Activated T-helper 1 cell treated with anti-CD3 and anti-CD28 coated beads, Interleukin-2, amount 50 U/mL, for 16 hours (primary cell): ENCODE measurements at places on chromosomes 3 and 15.

- DNase-seq, result no peak
These were observed 49.5 kb downstream of the CCDC12 start for GRCh38 chr3:46926871-46927717.

- DNase-seq, result no peak
These were observed 624 bp downstream of the BRK1 start for GRCh38 chr3:10116138-10116460.

- DNase-seq, result no peak
These were observed 43.5 kb downstream of the ARRDC4 start for GRCh38 chr15:98003996-98004395.

DNA sequence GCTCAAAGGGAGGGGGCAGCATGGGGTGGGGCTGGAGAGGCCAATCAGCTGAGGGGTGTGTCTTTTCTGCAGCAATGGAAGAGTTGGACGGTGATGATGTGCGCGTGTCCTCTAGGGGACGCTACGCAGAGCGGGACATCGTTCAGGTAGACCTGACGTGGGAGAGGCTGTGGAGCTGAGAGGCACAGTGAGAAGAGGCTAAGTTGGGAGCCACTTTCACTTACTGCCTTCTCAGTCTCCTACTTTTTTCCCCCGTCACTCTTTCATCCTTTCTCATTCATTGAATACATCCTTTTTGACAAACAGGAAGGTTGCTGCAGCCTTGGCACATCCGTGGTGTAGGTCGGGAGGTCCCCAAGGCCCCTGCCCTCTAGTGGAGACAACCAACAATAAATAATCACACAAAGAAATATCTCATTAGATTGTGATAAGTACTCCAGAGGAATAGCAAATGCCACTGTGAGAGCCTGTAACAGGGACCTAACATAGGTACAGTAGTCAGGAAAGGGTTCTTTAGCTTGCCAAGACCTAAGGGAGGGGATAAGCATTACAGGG, 4.4 kb upstream of the BRPF1 start:
- DNase-seq, result no peak

- DNase-seq, result no peak
These were observed 36.3 kb upstream of the PCOLCE2 start for GRCh38 chr3:142925140-142925539.

DNA sequence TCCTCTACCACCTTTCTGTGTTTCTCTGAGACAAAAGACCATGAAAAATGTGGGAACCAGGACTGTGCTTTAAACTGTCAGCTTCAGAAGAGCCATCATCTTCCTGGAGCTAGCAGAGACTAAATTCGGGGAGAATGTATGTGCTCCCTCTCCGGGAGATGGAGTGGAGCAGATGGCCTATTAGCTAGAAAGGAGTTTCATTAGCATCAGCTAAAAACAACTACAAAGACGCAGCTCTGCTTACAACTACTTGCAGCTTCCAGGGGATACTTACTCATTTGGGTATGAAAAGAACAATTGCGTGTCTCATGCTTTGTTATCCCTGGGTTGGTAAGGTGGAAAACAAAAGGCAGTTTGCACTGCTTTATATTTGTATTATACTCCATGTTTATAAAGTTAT, 159.6 kb downstream of the MFSD1 start:
- no peak for DNase-seq
